Mammary epithelial cell (primary cell): ENCODE measurements at places on chromosomes 6 and 20. TPM values are rescaled to one million over a fixed set of nuclear protein-coding genes. Genes with fewer than 3 reads are reported as not detected.

Gene ATP6V1G2
- 0.80 and 1.4 TPM in 2 replicates for total RNA-seq

Gene MARCKS
- total RNA-seq, result 58.4 and 65.4 TPM in 2 replicates

Gene XPO5
- 44.2 TPM for total RNA-seq

Gene CTAGE9
- total RNA-seq, result not detected

Gene SLC22A3
- total RNA-seq, result 0.33 TPM

Gene COL11A2
- total RNA-seq, result 0.17 TPM

Gene OR12D3
- not detected in 2 replicates for total RNA-seq

Gene TRERF1
- total RNA-seq, result 0.33 TPM

Gene KIAA1755
- total RNA-seq, result 0.40 TPM in 1 of 2 replicates, not detected in the other

Gene METTL24
- total RNA-seq, result not detected in 2 replicates

Gene SPAG4
- total RNA-seq, result 4.3 TPM

Gene TSPYL1
- 167 TPM for total RNA-seq

Gene IRF4
- not detected in 2 replicates for total RNA-seq

Gene TOX2
- 0.83 TPM for total RNA-seq

Gene MCHR2
- total RNA-seq, result not detected

Gene HCK
- total RNA-seq, result not detected

Gene DYNLT2
- 0.67 TPM for total RNA-seq

Gene ENPP1
- total RNA-seq, result 0.67 TPM
